RKO (cell line): ENCODE measurements at places on chromosomes 5 and 9.

- no peak for DNase-seq
Measured at GRCh38 chr5:1054799-1055775, 46.5 kb downstream of the NKD2 start.

DNA sequence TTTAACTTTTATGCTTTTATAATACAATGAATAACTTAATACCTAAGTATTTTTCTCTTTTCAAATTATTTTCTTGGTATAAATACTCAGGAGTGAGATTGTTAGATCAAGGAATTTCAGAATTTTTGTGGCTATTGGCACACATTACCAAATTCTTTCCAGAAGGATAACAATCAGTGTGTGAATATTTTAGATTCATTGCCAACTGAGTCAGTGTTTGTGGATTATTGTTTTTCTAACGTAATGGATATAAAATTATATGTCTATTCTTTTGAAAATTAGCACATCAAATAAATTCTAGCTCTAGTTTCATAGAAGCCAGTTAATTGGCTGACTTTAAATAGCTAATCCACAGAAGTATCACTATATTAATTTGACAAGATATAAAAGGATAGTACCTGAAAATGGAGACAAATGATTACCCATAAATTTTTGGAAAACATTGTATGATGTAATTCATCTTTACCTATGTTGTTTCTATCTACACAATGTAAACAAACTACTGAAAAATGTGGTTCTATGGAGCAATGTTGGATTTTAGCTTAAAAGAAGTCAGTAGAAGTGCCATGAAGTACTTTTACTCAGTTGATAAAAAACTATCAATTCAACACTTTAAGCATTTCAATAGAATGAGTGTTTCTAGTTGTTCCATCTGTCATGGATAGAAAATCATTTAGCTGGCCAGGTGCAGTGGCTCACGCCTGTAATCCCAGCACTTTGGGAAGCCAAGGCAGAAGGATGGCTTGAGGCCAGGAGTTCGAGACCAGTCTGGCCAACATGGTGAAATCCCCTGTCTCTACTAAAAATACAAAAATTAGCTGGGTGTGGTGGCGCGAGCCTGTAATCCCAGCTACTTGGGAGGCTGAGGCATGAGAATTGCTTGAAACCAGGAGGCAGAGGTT lies 185.1 kb downstream of the ADAMTSL1 start:
- no peak for DNase-seq

DNA sequence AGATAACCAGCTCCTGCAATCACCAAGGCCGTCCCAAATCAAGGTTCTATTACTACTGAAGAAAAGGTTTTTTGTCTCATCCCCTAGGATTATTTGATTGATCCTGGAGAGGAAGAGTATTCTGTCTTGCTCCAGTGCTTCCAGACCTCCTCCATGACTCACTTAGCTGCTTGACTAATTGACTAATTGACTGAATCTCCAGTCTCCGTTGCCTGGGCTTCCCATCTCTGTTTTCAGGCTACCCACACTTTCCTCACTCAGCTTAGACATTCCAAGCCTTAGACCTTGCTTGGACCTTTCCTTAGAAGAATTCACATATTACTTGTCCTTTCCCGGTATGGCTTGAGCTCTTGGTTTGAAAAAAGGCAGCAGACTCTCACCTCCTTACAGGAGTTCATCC lies 60.6 kb downstream of the FRMD3 start:
- no peak for DNase-seq

- no peak for DNase-seq
Measured at GRCh38 chr5:145470396-145470979, 364.7 kb downstream of the PRELID2 start.

GRCh38 chr5:131321066-131321465 lies 57.2 kb downstream of the CDC42SE2 start:
- DNase-seq: no peak

DNA sequence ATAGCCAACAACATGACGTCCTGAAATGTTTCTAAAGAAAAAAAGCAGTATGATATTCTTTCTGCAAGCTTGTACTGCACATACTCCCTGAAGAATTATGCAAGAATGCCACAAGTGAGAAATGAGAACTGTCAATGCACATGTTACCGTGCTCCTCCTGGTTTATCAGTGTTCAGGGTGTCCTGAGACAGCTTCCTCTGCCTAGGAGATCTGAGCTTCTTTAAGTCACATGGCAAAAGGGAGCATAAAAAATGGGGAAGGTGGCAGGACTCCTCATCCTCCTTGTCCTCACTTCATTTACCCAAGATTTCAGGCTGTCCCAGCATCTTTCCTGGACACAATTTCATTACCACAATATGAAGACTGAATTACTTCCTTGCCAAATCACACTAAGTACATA lies 238.2 kb downstream of the GLIS3 start:
- no peak for DNase-seq

- peak; percentile 77 for DNase-seq
Measured at GRCh38 chr9:893843-894420, 52.4 kb downstream of the DMRT1 start.
